ENCODE measurements at places on chromosomes 1 and 21. TPM values are rescaled to one million over a fixed set of nuclear protein-coding genes. Genes with fewer than 3 reads are reported as not detected.

- no peak for DNase-seq
These were observed 279.5 kb downstream of the FOXD2 start for GRCh38 chr1:47717341-47717740.

- no peak for DNase-seq
These were observed 51.5 kb downstream of the SYT6 start for GRCh38 chr1:114102136-114102535.

GRCh38 chr1:27332536-27333281 lies 9.1 kb upstream of the SYTL1 start:
- DNase-seq, result no peak

GRCh38 chr1:198007687-198008607 lies 90.8 kb downstream of the LHX9 start:
- no peak for DNase-seq

GRCh38 chr1:150964164-150964489 lies 10.5 kb downstream of the CERS2 start:
- DNase-seq, result no peak

Gene AP4B1
- 17.9 TPM for polyA plus RNA-seq

Gene C4BPA
- polyA plus RNA-seq, result 0.34 TPM

Data from muscle of arm (tissue), 14 donors.